SW 1271 (cell line): ENCODE measurements at places on chromosomes 5 and 9.

DNA sequence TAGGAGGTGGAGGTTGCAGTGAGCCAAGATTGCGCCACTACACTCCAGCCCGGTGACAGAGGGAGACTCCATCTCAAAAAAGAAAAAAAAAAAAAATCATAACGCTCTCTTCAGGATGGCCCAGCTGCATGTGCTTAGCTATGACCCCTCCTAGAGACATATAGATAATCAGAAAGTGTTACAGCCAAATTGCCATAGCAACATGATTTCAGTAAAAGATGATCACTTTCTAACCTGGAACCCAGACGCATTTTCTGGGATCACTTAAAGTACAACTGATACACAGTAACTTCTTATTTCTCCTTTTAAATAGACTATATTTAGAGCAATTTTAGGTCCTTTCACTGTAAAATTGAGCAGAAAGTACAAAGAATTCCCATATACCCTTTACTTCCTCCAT is 372.9 kb downstream of the CDH18 start:
- DNase-seq, result no peak

- no peak for DNase-seq
These were observed 296.9 kb downstream of the TLE4 start for GRCh38 chr9:79868567-79869189.

GRCh38 chr9:13181652-13182051 is 97.8 kb downstream of the MPDZ start:
- no peak for DNase-seq

DNA sequence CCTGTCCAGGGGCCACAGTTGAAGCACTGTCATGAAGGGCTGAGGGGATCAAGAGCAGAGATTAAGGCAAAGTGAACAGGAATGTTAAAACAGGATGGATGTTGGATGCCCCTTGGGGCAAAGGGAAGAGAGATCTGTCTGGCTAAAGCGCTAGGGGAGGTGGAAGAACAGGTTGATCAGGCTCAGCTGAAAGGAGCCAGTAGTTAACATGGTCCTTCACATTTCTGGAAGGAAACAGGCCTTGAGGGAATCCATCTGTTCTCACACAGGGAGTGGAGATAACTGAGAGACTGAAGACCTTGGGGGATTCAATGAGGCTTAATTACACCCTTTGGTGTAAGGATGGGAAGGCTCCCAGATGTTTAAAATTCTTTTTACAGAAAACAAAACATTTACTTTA is 5.8 kb downstream of the HAPLN1 start:
- DNase-seq, result no peak

DNA sequence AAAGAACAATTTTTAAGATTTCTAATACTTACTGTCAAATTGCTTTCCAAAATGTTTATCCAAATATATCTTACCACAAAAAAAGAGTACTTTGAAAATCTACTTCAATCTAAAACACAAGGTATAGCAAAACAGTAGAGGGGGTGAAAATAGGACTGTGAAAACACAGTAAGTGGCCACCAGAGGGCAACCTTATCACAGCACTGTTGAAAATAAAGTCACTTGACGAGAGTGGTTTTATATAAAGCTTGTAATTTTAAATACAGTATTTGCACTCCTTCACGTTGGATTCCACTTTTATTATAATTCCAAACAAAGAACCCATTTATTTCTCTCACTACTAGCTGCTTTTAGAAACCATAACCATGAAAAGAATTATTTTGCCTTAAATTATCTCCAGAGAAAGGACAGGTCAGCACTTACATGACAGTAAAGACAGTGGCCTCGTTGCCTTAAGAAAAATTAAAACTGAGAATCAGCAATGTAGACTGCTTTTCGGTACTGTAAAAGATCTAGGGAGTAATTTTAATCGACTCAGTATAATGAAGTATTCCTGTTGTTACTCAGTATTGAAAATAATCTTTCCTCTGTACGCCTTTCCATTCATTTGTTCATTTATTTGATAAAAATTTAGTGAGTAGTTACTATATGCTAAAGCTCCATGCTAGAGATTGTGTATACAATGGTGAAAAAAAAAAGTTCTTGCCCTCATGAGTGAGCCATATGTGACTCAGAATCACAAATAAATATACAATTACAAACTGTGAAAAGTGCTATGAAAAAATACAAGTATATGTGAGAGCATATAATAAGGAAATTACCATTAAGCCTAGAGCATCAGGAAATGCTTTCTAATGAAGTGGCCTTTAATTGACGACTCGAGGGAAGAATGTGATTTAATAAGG is 40.0 kb upstream of the CDK5RAP2 start:
- no peak for DNase-seq

GRCh38 chr5:142253938-142254337 is 70.9 kb downstream of the SPRY4 start:
- DNase-seq, result no peak

- no peak for DNase-seq
These were observed 17.7 kb downstream of the TMEM252 start for GRCh38 chr9:68522954-68523353.
